ENCODE measurements at places on chromosomes 3 and 15.

- no peak for DNase-seq
Measured at GRCh38 chr3:194458131-194458530, 28.7 kb downstream of the ATP13A3 start.

DNA sequence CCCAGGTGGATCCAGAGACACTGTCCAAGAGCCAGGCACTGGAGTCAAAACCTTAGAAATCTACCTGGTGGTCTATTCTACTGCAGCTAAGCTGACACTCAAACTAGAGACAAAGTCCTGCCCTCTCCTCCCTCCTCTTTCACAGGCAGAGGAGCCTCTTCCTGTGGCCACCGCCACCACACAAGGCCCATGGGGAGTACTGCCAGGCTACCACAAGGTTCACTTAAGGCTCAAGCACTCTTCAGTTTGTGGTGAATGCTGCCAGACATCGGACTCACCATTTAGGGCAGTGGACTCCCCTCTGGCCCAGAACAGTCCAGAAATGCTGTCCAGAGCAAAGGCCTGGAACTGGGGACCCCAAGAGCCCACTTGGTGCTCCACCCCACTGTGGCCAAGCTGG is 160.9 kb downstream of the ADAMTS17 start:
- DNase-seq = no peak

DNA sequence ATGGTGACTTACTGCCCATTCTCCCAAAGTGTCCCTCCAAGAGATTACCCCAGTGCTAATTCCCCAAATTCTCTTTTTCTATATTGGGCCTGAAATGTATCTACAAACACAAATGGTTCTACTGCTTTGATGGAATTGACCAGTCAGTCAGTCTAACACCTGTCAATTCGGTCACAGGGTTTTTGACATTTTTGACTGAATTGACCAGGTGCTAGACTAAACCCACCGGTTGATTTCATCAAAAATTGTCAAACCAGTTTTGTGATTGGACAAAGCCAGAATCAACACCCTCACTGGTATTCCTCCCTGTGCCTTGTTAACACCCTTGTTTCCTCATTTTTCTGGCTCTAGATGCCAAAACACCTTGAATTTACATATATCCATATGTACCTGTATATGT is 398.4 kb upstream of the NR2F2 start:
- DNase-seq = no peak

- no peak for DNase-seq
Measured at GRCh38 chr3:93867425-93867824, 106.3 kb downstream of the PROS1 start.

- DNase-seq = no peak
Measured at GRCh38 chr3:71629289-71629688, 45.8 kb upstream of the FOXP1 start.

GRCh38 chr3:135800071-135800549 is 165.4 kb upstream of the PPP2R3A start:
- DNase-seq = no peak

- DNase-seq = no peak
Measured at GRCh38 chr3:49659756-49660155, 14.4 kb upstream of the APEH start.

DNA sequence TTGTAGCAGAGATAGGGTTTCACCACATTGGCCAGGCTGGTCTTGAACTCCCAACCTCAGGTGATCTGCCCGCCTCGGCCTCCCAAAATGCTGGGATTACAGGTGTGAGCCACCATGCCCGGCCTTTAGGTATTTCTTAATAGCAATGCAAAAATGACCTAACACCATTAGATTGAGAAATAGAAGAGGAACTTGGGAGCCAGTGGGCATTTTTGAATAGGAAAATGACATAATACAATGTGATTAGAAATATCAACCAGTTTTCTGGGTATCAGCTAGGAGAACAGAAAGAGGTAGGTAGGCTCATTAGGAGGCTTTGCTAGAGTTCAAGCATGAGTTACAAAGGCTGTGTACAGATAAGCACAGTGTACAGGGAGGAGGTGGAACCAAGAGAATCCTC is 101.8 kb upstream of the TBC1D5 start:
- DNase-seq = no peak

DNA sequence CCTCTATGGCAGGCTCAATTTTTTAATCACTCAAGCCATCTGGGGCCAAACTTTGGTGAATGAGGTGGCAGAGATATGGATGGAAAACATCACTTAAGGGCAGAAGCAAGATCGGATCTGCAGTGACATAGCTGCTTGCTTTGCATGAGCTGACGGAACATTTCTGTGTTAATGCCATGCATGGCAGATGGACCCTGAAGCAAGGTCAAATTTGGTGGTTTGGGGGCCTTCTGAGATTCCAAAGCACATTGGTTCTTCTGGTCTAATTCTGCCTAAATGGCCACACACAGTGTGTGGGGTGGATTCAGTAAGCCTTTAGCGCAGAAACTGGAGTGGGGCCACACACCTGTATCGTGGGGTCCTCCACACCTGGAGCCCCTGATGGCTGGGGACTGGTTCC is 38.3 kb upstream of the BCL2L10 start:
- no peak for DNase-seq

- no peak for DNase-seq
Measured at GRCh38 chr15:38040615-38041014, 106.2 kb downstream of the TMCO5A start.

DNA sequence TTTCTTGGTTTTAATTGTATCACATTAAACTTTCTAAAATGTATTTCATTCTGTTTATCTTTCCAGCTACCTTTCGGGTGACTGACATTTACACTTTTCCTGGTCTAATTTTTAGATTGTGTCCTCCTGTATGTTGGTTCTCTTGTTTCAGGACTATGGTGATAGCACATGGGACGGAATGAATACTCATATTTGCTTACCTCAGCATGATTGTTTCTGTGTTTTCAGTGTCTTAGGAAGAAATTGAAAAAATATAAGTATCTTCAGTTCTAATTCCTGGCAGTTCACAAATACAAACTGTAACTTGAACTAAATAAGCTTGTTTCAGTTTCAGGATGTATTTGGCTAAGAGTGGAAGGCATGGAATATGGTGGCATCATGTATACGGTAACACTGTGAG is 80.1 kb upstream of the ROBO1 start:
- no peak for DNase-seq

- DNase-seq = no peak
Measured at GRCh38 chr3:3356846-3357245, 177.4 kb upstream of the CRBN start.

GRCh38 chr3:122295266-122296062 is 29.6 kb upstream of the CSTA start:
- no peak for DNase-seq

- no peak for DNase-seq
Measured at GRCh38 chr3:63130625-63131024, 147.5 kb upstream of the SYNPR start.

DNA sequence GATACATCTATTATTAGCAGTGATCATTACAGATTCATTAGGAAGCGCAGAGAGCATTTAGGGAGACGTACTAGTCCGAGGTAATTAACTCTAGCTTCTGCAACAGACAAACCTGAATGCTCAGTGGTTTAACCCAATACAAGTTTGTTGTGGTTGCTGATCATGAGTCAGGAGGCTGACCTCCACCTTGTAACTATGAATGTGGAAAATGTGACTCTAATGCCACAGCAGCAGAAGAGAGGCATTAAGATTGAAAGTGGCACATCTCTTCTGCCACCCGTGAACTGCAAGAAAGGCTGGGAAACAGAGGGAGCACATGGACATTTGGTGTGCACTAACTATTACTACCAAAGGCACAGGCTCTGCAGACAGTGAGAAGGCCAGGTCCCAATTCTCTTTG is 71.2 kb upstream of the C3orf80 start:
- DNase-seq = no peak

- no peak for DNase-seq
Measured at GRCh38 chr3:112688085-112688769, 47.3 kb upstream of the CCDC80 start.

- DNase-seq = no peak
Measured at GRCh38 chr3:112085735-112086075, 484 bp upstream of the C3orf52 start.

GRCh38 chr15:74573987-74574386 is 33.0 kb downstream of the ARID3B start:
- no peak for DNase-seq

DNA sequence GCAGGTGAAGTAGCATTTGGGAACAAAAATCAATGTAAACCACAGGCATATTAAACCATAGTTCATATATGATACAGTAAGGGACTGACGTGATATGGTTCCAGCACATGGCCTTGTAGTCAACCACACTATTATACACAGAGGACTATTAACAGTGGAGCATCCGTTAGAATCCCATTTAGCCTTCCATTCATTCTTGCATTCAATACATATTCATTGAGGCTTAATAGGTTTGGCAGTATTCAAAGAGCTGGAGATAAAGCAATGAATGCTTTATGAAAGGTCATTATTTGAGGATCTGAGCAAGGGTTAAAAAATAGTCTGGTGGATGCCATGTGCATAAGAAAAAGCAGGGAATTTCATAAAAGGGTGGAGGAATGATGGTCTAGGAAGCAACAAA is 89.1 kb downstream of the MME start:
- DNase-seq = no peak

GRCh38 chr3:172065527-172065926 is 26.1 kb downstream of the FNDC3B start:
- DNase-seq = no peak

DNA sequence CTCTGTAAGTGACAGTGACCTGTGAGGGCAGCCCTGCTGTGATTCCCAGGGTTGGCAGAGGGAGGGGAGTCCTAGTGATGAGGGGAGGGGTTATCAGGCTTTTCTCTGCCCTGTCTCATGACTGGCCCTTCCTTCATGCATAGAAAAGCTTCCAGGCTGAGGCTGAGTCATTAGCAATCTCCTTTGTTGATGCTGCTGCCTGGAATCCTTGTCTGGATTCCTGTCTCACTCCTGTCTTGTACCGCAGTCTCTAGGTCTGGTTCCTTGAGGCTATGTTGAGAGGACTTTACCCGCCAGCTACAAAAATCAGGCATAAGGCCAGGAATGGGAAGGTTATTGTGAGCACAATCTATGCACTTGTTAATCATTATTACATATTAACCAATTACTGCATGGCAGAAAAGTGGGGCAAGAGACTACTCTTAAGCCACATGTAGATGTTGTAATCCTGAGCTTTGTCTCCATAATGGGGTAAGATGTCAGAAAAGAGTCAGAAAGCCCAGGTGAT is 7.2 kb downstream of the KLHL6 start:
- DNase-seq = no peak

GRCh38 chr3:4522947-4523346 is 29.8 kb downstream of the ITPR1 start:
- DNase-seq = no peak

DNA sequence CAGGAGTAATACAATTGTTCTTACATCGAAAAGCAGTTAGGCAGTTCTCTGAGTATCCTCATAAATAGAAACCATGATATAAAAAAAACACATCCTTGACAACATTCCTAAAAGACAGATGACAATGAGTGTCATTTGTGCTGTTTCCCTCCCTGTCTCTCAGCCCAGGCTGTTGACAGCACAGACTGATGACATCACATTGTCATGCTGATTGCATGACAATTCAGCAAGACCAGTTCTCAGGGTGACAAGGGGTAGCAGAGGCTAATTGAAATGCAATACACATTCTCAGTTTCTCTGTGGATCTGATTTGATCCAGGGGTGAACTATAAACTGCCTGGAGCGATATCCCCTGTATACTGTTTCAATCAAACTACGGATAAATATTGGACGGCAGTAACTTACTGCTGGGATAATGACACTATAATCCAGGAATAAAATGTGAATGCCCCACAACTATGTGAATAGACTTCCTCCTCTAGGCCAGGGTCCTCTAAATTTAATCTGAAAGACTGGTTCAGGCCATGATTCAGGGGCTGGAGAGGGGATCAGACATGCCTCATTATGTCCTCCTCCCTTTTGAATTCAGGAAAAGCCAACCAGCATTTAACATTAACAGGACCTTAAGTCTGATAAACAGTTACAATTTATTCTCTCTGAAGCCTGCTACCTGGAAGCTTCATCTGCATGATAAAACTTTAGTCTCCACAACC is 16.7 kb upstream of the EIF1B start:
- no peak for DNase-seq

- DNase-seq = no peak
Measured at GRCh38 chr15:65377105-65377975, 462 bp downstream of the IGDCC3 start.

- DNase-seq = no peak
Measured at GRCh38 chr3:183158551-183159006, 4.0 kb downstream of the LAMP3 start.

DNA sequence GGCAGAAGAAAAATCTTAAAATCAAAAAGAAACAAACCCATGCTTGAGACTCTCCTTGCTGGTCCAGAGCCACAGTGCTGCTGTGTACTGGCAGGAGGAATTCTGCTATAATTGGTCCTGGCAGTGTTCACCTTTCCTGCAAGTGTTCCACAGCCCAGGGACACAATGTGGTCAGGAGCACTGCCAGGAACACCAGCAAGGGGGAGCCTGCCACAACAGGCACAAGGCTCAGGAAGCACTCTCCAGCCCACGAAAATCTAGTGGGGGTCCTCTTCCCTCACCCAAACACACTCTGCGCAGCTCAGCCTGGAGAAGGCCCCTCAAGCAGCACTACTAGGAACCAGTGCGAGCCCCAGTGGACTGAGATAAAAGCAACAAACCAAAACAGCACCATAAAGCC is 92.9 kb downstream of the UBE3A start:
- no peak for DNase-seq

DNA sequence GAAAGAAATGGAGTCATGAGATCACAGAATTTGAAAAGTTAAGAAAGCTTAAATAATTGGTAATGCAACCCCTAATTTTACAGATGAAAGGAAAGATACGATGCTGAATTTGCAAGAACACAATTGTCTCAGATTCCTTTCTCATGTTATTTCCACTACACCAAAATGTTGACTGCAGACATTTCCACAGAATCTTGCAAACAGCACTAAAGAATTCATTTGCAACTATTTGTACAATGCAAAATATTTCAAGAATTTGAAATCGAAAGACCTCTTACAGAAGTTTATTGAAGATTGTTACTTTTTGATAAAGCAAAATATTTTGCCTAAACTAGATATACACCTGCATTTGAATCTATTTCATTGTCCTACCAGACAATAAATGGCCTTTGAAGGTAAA is 194.1 kb upstream of the KCNMB2 start:
- DNase-seq = no peak

All from omental fat pad (tissue), 4 donors.